ENCODE measurements at places on chromosomes 4 and X. TPM values are rescaled to one million over a fixed set of nuclear protein-coding genes. Genes with fewer than 3 reads are reported as not detected.

Gene ATOH1
- total RNA-seq = not detected

Gene CSAG1
- total RNA-seq = not detected

Gene FAM184B
- 0.16 TPM for total RNA-seq

Gene DLG3
- 54.3 TPM for total RNA-seq

Gene TEX11
- total RNA-seq = not detected

Gene PRR32
- not detected for total RNA-seq

Gene ODAPH
- total RNA-seq = not detected

GRCh38 chrX:2220829-2221567, 279.8 kb downstream of the DHRSX start:
- DNase-seq = no peak
- no peaks in the 10 kb centered on the region for H3K4me1 ChIP-seq
- H3K27me3 ChIP-seq = no peaks in the 10 kb centered on the region

DNA sequence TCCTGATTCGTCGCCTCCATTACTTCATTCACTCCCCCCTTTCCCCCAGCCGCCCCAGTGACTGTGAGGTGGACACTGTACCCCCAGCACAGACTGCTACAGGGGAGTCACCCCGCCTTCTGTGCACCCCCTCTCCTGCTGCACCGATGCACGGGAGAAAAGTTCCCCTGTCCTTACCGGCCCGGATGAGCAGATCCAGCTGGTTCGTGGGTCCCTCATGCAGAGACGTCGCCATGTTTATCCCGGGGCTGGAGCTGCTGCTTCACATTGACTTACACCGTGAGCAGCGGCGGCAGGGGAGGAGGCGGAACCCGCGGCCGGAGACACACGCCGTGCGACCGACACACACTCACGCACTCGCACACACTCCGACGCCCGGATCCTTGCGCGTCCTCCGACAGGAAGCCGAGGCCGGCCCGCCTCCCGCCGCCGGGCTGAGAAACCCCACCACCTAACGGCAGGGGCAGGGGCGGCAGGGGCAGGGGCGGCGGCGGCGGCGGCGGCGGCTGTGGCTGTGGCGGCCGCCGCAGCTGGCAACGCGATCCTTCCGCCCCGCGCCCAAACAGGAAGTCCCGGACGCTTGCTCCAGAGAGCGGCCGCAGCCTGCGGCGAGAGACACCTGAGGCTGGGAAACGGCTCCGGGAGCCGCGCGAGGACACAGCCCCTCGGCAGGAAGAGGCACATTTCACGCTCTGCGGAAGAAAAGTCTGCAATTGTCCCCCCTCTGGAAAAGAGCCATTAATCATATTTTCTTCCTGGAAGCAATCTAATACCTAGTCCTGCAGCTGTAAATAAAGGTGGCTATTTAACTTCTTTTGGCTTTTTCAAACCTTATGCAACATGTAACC, 68.6 kb downstream of the NOCT start:
- DNase-seq = peak; percentile 73
- peaks cover 24% of the 10 kb centered on the region for H3K4me1 ChIP-seq
- no peaks in the 10 kb centered on the region for H3K36me3 ChIP-seq
- peak overlapping the region; percentile 96 for H3K27ac ChIP-seq

- peaks cover 3% of the 10 kb centered on the region for H3K36me3 ChIP-seq
- no peak overlapping the region for H3K27ac ChIP-seq
- peaks cover 36% of the 10 kb centered on the region for H3K4me1 ChIP-seq
- no peak for DNase-seq
- no peaks in the 10 kb centered on the region for H3K27me3 ChIP-seq
- H3K4me3 ChIP-seq = no peak overlapping the region
These were observed 983.6 kb downstream of the RPA4 start for GRCh38 chrX:97867266-97867665.

DNA sequence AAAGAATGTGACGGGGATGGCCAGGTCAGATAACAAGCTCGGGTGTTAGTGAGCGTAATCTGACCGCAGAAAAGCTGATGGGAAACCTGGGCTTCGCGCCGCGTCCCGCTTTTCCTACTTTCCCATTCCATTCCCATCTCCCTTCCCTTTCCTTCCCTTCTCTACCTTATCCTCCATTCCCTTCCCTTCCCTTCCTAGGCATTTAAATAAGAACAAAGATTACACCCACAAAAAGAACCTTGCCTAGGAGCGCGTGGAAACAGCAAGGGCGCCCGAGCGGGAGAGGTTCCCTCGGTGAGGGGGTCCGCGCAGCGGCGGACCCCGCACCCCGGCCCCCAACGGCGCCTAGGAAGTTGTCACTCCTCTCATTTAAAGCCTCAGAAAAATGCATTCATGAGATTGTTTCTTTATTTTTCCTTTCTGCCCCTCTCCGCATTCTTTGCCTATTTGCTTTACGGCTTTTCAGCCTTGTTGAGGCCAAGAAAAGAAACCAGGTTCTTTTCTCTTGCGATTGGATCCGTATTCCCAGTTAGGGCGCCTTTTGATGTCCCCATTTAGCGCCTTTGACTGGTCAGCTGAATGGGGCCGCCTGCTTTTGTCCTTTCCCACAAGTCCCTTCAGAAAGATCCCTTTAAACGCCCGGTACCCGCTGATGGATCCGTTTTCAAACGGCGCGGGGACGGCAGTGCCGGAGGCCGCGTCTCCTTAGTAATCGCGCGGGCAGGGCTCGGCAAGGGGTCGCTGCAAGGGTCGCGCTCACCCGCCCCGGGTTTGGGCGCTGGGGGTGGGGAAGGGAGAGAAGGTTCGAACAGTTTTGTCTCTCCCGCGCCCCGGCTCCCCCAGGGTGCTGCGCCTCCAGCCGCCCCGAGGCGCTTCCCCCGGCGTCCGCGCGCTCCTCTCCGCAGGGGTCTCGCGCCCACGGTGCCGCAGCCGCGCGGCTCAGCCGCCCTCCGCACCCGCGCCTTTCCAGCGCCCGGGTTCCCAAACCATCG, 54.1 kb upstream of the TMEM33 start:
- no peak for DNase-seq
- peaks cover 94% of the 10 kb centered on the region for H3K27me3 ChIP-seq

GRCh38 chr4:95044324-95044837, 286.6 kb downstream of the BMPR1B start:
- no peak overlapping the region for H3K4me3 ChIP-seq
- no peaks in the 10 kb centered on the region for H3K36me3 ChIP-seq
- peak; percentile 17 for DNase-seq
- peaks cover 19% of the 10 kb centered on the region for H3K4me1 ChIP-seq
- H3K27me3 ChIP-seq = no peaks in the 10 kb centered on the region

GRCh38 chr4:169094656-169095231, 84.7 kb upstream of the CBR4 start:
- H3K4me3 ChIP-seq = no peak overlapping the region
- no peaks in the 10 kb centered on the region for H3K27me3 ChIP-seq
- H3K4me1 ChIP-seq = no peaks in the 10 kb centered on the region
- no peak for DNase-seq

GRCh38 chr4:185290656-185291055, 81.3 kb downstream of the SNX25 start:
- H3K27me3 ChIP-seq = no peaks in the 10 kb centered on the region
- H3K27ac ChIP-seq = no peak overlapping the region

- H3K4me3 ChIP-seq = no peak overlapping the region
- peaks cover 19% of the 10 kb centered on the region for H3K36me3 ChIP-seq
- H3K27ac ChIP-seq = peak overlapping the region; percentile 19
- H3K4me1 ChIP-seq = peaks cover 3% of the 10 kb centered on the region
These were observed 29.2 kb downstream of the NKX1-1 start for GRCh38 chr4:1376841-1377605.

- no peaks in the 10 kb centered on the region for H3K36me3 ChIP-seq
- no peak for DNase-seq
- no peak overlapping the region for H3K4me3 ChIP-seq
- H3K27me3 ChIP-seq = no peaks in the 10 kb centered on the region
- H3K4me1 ChIP-seq = no peaks in the 10 kb centered on the region
- no peak overlapping the region for H3K27ac ChIP-seq
These were observed 196.9 kb downstream of the KLHL13 start for GRCh38 chrX:117919755-117920154.

Data from neural crest cell (in vitro differentiated cells).